ENCODE measurements at places on chromosomes 3 and 15.

GRCh38 chr15:61151791-61152190 is 77.3 kb downstream of the RORA start:
- DNase-seq = no peak

GRCh38 chr3:50665081-50665840 is 9.5 kb upstream of the DOCK3 start:
- no peak for DNase-seq

DNA sequence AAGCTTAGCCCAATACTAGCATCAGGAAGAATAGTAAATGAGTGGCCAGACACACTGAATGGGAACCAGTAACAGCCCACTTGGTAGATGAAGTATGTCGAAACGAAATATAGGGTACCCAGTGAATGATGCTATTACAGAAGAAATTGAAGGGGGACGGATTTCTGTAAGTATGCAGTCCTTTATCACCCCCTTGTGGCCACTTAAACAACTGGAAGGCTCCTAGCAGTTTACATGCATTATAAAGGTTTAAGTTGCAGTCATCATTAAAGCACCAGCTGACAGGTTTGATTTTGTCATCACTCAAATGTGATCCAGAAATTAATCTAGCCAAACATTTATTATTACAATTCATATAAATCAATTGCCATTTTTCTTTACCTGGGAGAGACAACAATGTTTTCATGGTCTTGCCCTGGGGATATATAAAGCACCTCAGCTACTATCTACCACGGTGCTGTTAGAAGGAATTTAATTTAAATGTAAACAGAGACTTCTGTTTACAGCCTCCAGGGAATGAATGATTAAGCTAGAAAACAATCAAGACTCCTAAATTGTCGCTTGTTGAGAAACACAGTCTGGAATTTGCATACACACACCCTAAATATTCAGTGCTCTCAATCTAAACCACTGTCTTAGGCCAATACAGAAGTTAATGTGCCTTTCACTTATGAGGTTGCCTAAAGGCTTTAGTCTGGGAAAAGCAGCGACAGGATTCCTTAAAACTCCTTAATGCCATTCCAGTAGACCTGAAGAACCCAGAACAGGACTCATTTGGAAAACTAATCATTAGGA is 7.8 kb downstream of the EIF1B start:
- DNase-seq = peak; percentile 28

DNA sequence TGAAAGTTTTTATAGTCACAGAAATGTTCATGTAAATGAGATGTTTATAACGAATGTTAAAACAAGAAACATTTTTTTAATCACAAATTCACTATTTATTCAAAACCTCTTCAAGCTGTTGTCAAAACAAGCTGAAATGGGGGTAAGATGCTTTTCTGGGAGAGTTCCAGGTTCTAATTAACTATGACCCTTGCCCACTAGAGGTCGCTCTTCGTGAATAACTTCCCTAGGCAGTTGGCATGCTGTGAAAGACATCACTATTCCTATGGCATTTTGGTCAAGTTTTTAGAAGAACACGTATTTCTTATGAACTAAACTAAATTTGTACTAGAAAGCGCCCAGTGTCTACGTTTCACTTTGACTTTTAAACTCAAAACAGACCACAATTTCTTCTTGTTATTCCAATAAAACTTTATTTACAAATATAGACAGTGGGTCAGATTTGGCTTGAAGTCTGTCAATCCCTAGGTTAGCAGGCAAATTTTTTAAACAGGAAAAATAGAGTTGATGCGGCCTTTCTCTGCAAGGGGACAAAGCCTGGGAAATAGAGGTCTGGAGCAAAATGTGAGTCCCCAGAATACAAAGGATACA is 62.8 kb upstream of the CMTM8 start:
- no peak for DNase-seq

DNA sequence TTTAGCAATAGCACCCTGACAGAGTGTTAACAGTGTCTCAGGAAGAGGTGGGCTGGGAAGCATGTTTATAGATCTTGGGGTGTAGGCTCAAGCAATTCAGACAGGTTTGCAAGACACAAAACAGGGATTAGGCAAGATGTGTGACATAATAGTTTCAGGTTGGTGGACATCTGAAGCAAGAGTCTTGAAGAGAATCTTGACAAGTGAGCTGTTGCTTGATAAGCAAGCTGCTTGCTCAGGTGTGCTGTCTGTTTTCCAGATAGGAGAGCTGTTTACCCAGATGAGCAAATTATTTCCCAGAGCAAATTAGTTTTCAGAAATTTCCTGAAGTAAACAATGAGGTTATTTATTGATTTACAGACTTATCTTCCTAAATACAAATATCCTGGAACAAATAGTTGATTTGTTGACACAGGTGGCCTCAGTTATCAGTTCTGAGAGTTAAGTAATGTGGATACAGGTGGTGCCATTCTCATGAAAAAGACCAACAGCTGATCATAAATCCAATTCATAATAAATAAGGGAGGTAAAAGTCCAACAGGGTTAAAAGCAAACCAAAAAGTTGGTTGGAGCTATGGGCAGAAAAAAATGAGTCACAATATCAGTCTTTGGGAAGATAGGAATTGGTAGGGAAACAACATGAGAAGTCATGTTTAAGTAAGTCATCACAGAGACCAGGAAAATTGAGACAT is 437.3 kb downstream of the TBL1XR1 start:
- no peak for DNase-seq
